Stimulated activated CD4-positive, alpha-beta T cell treated with anti-CD3 and anti-CD28 coated beads, Interleukin-12 subunit alpha, Interleukin-12 subunit beta, amount 100 ng/mL, for 48 hours (primary cell): ENCODE measurements at places on chromosomes 5 and 9.

DNA sequence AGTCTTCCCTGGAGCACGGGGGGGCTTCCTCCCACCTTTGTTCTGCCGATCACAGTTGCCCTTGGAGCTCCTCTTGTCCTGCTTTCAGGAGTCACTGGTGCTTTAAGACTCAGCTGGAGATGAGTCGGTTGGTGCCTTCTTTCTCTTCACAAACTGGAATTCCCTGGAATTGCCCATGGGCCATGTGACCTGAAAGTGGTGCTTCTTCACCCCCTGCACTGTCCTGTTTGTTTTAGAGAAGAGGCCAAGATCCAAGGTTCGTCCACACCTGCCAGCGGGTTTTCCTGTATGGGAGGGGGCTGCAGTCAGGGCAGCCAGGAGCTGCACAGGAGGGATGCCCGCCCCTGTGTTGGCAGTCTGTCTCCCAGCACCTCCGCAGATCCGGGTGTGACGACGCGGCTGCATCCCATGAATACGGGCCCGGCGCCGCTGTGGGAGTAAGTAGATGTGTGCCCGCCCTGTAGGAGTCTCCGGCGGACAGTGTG is 9.5 kb upstream of the MRPS2 start:
- no peak for DNase-seq

GRCh38 chr5:36701085-36701698 is 94.8 kb downstream of the SLC1A3 start:
- DNase-seq, result no peak

- DNase-seq, result no peak
These were observed 51.5 kb downstream of the PIK3R1 start for GRCh38 chr5:68267066-68267465.

DNA sequence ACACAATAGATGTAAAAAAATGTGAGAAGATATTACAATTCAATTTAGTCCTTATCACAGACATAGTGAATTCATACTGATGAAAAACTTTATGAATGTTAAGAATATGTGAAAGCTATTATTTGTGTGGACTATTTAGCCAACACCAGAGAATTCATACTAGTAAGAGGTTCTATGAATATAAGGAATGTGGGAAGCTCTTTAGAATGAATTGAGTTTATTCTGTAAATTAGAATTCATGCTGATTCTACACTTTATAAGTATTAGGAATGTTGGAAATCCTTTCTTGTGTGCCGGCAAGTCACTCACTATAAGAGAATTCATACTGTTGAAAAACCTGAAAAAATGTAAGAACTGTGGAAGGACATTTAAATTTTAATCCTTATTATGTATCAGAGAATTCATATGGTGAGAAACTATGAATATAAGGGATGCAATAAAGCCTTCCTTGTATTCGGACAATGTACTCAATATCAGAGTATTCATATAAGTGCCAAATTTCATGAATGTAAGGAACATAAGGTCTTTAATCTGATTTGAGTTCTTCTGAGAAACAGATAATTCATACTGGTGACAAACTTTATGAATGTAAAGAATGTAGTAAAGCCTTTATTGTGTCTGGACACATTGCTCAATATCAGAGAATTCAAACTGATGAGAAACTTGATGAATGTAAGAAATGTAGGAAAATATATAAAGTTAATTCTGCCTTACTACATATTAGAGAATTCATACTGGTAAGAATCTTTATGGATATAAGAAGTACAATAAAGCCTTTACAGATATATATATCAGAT is 21.6 kb upstream of the PCDHA1 start:
- no peak for DNase-seq

- no peak for DNase-seq
These were observed 1768.9 kb upstream of the CDH9 start for GRCh38 chr5:28807195-28807729.

DNA sequence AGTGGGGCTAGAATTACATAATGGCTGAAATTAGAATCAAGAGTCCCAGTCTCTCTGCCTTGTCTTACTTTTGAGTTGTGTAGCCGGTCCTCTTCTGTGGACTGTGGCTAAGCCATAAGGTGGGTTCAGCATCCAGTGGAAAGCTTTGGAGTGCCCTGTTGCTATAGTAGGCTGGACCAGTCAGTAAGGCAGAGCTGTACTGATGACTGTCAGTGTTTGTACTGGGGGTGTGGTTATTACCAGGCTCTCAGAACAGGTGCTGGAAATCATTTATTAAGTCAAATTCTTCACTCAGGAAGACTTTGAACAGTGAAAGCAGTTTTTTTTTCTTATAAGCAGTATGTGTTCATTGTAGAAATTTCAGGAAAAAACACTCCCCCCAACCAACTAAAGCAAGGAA is 129.4 kb downstream of the ZSWIM6 start:
- no peak for DNase-seq

GRCh38 chr5:144950996-144951395 is 780.3 kb downstream of the KCTD16 start:
- DNase-seq, result no peak

GRCh38 chr9:115086461-115086860 is 31.5 kb downstream of the TNC start:
- DNase-seq, result no peak

- no peak for DNase-seq
These were observed 4.8 kb downstream of the LHX2 start for GRCh38 chr9:124016175-124017050.

DNA sequence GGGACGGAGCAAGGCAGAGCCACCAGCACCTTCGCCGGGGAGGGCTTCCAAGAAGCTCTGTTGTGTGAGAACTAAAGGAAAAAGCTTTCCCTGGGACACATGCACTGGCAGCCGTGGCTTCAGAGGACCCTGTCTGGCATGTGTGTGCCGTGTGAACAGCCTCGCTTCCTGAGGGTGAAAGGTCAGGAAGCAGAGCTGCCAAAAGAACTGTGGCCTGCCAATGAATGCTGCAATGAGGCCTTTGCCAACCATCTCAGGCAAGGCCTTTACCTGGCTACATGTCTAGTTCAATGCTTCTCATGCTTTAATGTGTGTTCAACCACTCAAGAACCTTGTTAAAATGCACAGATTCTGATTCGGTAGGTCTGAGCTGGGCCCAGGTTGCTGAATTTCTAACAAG is 53.5 kb downstream of the NIPSNAP3B start:
- DNase-seq, result no peak

DNA sequence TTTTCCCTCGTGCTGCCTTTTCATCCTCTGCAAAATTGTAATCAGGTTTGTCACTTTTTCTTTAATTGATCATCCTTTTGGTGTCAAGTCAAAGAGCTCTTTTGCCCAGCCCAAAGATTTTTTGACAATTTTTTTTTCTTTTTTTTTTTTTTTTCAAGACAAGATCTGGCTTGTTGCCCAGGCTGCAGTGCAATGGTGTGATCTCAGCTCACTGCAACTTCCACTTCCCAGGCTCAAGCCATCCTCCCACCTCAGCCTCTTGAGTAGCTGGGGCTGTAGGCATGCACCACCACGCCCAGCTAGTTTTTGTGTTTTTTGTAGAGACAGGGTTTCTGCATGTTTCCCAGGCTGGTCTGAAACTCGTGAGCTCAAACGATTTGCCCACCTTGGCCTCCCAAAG is 36.7 kb downstream of the CDK7 start:
- no peak for DNase-seq

DNA sequence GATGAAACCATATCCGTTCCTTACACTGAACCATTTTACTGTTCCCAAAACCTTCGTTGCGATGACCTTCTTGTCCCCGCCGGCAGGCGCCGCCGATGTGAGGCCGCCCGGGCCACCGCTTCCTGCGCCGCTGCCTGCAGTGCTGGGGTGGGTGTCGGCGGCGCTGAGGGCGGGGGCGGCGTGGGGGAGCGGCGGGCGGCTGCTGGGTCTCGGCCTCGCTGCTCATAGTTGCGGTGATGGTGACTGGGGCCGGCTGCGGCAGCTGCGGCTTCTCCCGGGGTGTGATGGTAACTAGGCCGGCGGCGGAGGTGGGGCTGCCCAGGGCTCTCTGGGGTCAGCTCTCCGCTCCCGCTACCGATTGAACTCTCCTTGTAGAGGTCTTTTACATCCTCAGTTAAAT is 14.1 kb upstream of the OR2S2 start:
- DNase-seq, result no peak

GRCh38 chr9:7721291-7721690 is 78.3 kb downstream of the DMAC1 start:
- DNase-seq, result no peak

DNA sequence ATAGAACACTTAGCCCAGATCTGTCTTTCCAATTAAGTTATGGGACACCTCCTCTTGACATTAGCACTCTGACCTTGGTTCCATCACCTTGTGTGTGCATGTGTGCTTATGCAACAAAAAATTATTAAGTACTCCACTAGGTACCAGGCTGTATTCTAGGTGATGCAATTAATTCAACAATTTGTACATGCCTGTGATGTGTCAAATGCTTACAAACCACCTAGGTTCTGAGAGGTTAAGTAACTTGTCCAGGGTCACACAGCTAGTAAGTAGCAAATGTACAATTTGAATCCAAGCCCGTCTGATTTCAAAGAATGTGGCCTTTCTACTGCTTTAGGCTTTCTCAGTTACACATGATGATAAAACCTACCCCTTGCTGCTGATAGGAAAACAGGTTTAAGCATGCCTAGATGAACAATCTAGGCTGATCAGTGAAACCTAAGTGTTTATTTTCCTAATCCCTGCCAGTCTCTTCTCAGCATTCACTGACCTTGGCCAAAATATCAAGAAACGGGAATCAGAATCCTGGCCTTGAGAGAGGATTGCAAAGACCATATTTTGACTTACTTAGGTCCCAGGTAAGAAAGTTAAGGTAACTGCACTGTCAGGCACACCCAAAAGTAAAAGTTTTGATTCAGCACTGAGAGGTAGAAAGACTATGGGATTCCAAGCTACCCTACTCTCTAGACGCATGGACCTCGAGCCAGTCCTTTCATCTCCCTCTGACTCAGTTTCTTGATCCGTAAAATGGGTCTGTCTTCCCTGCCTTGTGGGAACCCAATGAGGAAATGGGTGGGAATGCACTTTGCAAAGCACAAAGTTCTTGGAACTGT is 1.0 kb downstream of the TBC1D2 start:
- DNase-seq, result no peak

DNA sequence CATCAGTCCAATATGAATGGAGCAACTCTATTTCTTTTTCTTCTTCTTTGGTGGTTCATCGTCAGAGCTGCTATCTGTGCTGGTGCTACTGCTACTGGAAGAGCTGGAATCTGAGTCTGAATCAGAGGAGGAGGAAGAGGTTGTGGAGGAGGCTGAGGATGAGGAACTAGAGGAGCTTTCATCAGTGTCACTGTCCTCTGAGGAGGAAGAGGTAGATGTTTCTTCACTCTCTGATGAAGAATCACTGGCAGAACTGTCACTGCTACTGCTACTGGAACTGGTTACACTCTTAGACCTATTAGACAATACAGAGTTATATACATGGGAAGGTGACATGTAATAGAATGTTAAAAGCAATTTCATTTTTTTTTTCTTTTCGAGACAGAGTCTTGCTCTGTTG is 27.8 kb downstream of the ZCCHC10 start:
- no peak for DNase-seq

- no peak for DNase-seq
These were observed 23.7 kb upstream of the OTULINL start for GRCh38 chr5:14557791-14558415.

- DNase-seq, result no peak
These were observed 298.3 kb downstream of the IRX1 start for GRCh38 chr5:3893975-3894374.

DNA sequence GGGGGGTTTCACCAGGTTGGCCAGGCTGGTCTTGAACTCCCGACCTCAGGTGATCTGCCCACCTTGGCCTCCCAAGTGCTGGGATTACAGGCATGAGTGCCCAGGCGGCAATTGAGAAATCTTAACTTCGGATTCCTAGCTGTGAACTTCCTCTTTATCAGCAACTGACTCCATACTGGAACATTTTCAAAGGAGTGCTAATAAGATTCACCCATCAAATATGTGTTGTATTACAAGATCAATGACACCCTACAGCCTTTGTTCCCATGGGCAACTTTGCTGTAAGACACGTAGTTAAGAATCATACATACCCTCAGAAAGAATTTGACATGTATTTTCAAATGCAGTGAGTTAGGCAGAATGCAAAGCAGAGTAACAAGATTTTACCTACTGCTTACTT is 23.1 kb upstream of the ACOT12 start:
- DNase-seq, result no peak

- DNase-seq, result no peak
These were observed 6.2 kb upstream of the CD180 start for GRCh38 chr5:67202828-67203227.

GRCh38 chr5:31036411-31036810 is 157.1 kb upstream of the CDH6 start:
- no peak for DNase-seq

DNA sequence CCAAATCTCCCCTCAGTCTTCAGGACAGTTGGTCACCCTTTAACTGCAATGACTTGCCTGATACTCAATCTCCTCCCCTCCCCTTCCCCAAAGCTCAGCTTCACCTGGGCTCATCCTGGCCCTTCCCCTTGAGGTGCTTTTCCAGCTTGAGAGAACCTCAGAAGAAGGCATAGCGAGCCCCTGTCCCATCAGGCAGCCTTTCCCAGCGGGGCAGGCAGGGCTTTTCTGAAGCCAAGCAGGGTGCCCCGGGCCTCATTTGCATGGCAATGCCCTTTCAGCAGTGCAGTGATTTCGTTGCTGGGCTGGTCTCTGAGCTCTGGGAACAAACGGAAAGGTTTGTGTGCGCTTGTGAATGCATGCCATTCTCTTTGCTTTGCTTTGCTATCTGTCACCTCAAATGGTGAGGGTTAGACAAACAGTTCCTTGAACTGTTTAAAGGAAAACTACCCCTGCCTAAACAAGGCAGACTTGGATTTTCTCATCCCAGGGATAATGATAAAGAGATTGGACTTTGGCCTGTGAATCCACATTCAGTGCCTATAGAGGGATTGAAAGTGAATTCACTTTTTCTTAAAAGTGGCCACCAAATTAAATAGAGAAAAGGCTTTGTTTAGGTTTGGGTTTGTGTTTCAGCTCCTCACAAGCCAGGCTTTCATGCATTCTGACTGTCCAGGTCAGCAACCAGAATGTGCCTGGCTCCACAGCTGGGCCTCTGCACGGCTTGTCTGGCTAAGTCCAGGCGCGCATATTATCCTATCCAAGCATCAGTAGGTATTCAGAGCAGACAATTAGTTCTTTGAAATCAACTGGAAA is 165.3 kb downstream of the ZNF608 start:
- no peak for DNase-seq

- DNase-seq, result no peak
These were observed 43.8 kb upstream of the SUSD1 start for GRCh38 chr9:112218908-112219307.

DNA sequence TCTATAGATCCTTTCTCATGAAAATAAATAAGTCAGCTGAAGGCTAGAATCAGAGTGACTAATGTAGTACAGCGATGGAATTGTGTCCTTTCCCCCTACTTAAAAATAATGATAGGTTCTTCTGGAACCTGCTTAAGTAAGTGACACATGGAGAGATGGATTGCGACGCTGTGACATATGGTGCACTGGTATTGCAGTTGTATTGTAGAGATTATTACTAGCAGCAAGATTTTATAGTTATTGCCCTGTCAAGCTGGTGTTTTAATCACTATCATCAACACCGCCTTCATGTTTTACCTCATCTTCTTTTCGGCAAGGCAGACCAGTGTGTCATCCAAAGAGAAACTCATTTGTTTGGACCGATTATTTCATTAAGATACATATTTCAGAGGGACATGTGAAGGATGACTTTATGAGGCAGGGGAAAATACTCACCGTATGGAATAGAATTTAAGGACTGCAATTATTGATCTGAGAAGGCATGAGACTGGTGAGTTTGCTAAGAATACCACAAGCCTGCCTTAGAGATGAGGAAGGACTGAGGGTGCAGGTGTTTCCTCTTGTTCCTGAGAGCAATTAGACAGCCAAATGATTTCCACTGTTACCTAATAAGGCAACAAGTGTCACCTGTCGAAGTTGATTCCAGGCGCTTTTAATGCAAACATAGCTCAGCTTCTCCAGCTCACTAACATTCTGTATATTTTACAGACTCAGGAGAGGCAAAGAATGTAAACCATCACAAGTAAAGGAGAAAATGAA is 1855.5 kb downstream of the MAT2B start:
- DNase-seq, result no peak
